T-helper 22 cell (primary cell): ENCODE measurements at places on chromosomes 5 and 9.
A peak's percentile ranks its signal among the peaks of the same experiment; 100 is the strongest.

GRCh38 chr5:138737494-138738265 is 15.5 kb upstream of the CTNNA1 start:
- no peak for DNase-seq

DNA sequence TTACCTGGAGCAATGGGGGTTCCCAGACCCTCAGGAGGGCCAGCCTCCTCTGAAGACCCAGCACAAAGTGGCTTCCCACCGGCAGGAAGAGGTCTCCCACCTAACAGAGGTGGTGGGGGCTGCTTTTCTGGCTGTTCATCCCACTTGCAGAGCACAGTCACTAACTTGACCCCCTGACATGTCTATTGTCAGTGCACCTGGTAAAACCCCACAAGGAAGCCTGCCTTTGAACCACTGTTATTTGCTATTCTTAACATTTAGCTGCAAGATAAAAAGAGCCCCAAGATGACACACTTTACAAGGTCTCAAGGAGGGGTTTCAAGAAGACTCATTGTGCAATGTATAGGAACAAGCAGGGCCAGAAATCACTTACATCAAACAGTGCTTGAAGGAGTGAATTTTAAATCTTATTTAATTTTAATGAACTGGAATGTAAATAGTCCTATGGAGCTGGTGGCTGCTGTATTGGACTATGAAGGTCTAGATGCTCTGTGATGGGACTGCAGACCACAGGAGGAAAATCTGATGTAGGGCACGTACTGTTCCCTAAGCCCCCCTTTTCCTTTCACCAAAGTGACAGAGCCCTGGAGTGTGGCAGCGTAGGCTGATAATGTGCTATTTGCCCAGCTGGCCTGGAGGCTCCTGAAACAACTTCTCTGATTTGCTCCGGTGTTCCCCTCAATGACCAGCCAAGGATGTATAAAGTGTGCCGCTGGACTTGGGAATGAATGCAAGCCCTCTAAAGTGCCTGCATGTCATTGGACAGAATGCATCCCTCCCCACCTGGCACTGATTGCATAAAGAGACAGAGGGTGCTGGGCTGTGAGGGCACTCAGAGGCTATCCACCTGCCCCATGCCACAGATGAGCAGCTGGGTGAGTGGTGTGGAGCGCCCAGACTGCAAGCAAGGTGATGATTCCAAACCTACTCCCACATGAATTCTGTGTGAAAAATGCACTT is 80.2 kb downstream of the PTPN3 start:
- DNase-seq = no peak

GRCh38 chr9:25716220-25716872 is 38.1 kb upstream of the TUSC1 start:
- DNase-seq = no peak

GRCh38 chr9:36842560-36843530 is 191.2 kb downstream of the PAX5 start:
- DNase-seq = no peak

- no peak for DNase-seq
These were observed 8.8 kb upstream of the SVEP1 start for GRCh38 chr9:110588296-110588695.

- no peak for DNase-seq
These were observed 48.2 kb downstream of the TGFBI start for GRCh38 chr5:136076881-136077445.

DNA sequence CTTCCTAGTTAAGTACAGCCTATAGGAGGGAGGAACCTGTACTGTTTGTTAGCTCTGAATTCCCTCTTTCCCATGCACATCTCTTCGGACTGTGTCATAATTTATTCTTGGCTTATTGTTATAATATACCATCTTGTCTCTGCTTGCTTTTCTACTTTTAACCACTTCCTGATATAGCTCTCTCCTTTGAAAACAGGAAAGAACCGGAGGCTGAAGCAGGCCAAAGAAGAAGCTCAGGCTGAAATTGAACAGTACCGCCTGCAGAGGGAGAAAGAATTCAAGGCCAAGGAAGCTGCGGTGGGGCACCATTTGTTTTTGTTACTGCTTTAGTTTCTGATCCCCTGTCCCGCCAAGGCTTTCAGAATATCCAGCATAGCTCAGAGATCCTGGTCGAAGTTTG is 4.8 kb downstream of the ATP6V1G1 start:
- DNase-seq = peak; percentile 42

DNA sequence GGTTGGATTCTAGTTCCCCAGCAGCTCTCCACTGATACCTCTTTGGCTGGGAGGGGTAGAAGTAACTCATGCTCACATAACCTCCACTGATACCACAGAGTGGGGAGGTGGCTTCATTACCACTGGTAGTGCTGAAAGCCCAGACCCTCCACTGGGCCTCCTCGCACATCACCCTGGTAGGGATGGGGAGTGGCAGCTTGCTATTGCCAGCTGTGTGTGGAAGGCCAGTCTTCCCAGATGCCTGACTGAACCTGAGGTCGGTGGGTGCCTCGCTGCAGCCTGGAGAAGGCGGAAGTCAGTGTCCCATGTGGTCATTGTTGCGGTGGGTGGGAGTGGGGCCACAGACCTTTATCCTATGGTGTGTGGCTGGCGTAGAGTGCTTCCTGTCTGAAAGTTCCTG is 138.0 kb downstream of the TAF11L14 start:
- no peak for DNase-seq

GRCh38 chr9:125984461-125984860 is 237.3 kb downstream of the PBX3 start:
- no peak for DNase-seq

GRCh38 chr9:110049699-110050450 is 158.1 kb downstream of the C9orf152 start:
- no peak for DNase-seq

- DNase-seq = no peak
These were observed 18.2 kb downstream of the VLDLR start for GRCh38 chr9:2639786-2640185.

DNA sequence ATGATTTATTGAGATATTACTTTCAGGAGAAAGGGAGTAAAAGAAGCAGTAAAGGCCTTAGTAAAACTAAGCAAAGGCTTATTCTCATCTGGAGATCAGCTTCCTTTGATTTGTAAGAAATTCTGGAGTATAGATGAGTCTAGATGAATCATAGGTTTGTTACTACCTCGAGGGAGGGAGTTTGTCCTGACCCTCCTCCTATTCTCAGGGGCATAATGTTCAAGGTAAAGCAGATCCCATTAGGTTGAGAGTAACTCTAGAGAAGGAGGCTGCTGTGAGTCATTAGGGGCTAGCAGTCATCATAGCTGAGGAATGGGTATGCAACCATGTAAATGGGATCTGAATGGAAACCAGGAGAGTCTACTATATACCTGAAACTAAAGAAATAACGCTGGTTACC is 155.5 kb upstream of the MOCS2 start:
- DNase-seq = no peak

DNA sequence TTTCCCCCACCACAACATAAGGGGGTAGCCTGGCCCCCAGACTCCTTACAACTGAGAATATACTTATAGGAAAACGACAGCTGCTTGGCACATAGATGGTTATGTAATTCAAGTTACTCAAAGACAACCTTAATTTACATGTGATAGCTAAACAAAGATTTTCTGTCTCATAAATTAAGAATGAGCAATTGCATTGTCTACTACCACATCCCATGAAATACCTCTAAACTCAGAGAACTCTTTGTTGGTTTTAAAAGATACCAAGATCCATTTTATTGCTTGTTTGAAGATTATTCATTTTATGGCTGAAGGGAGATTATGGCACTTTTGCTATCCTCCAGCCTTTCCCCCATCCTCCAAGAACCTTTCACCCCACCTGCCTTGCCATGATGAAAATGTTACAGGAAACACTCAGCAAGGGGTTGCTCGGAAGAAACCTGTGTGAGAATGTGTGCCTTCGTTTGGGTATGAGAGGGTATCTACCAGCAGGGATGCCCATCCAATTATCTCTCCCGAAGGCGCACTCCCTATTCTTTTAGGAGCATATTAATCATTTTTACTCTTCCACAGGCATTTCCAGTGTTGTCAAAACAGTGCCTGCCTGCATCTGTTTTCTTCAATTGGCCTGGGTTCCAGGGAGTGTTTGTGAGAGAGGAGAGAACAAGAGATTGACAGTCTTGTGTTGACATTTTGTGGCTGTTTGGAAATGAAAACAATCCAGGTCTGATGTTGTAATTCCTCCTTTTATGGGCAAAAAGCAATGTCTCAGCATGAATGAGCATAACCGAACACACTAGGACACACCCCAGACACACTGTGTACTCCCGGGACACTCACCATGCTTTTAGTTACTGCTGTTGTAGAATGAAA is 208.0 kb upstream of the ANKRD55 start:
- DNase-seq = no peak

DNA sequence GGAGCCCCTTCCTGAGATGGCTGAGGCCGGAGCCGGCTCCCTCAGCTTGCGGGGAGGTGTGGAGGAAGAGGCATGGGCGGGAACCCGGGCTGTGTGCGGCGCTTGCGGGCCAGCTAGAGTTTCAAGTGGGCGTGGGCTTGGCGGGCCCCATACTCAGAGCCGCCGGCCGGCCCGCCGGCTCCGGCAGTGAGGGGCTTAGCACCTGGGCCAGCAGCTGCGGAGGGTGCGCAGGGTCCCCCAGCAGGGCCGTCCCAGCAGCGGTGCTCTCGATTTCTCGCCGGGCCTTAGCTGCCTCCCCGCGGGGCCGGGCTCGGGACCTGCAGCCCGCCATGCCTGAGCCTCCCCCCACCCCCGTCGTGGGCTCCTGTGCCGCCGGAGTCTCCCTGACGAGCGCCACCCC is 67.9 kb upstream of the SLC28A3 start:
- no peak for DNase-seq

- no peak for DNase-seq
These were observed 51.4 kb upstream of the COL15A1 start for GRCh38 chr9:98892288-98892687.

DNA sequence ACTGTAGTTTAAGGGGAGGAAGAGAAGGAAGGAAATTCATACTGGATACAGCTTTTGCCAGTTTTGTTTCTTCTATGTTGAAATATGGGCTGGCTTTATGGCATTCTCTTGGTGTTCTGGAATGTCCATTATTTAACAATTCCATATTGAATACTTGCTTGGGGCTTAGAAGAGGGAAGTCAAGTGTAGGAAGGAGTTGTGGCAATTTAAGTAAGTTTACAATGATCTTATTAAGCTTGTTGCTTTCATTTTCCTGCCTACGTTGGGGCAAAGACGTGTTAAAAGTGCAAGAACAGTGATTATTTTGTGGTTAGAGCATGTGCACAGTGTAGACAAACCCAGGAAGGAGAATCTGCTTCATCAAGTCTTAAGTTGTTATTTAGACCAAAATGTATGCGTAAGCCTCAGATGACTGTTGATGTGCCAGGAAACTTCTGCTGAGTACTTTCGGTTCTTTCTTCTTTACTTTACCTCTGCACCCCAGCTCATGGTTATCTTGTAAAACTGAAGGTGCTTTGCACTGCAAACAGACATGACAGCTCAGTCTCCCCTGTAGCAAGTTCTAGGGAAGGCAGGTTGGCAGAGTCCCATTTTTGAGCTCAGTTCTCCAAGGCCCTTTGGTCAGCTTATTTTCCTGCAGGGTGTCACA is 75.8 kb downstream of the F2RL2 start:
- DNase-seq = peak; percentile 35

- DNase-seq = peak; percentile 41
These were observed 1.7 kb upstream of the PTGER4 start for GRCh38 chr5:40678026-40678425.

DNA sequence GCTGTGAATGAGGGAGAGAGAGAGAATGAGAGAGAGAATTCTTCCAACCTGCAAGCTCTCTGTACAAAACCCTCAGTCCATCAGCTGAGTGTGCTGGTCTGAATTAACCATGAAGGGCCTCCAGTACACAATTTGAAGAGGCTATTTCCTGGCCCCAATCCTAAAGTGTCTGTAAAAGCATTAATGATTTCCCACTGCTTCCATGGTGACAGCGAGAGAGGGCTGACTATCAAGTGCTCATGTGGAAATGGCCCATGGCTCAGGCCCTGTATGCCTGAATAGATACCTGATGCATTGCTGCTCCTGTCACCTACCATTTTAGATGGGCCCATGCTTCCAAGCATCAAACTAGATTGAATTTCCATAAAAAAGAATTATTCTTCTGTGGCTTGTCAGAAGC is 592.4 kb downstream of the KIF4B start:
- no peak for DNase-seq

- DNase-seq = no peak
These were observed 3.1 kb downstream of the LHX3 start for GRCh38 chr9:136201609-136202453.

- DNase-seq = no peak
These were observed 30.8 kb downstream of the DAB2IP start for GRCh38 chr9:121682201-121682600.

DNA sequence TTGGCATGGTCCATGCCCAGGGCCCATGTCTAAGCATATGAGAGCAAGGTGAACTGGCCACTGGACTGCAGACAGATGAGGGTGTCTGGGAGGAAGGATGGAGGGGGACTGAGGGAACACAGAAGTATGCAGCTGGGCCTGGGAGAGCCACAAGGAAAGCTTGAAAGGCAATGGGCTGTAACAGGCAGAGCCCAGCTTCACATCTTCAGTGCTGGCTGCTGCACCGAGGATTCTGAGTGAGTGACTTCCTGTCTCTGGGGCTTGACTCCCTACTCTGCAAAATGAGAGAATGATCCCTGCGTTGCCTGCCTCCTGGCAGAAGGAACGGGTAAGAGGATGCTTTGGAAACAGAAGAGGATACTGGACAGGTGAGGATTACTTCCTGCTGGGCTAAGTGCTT is 29.0 kb downstream of the COL15A1 start:
- no peak for DNase-seq

DNA sequence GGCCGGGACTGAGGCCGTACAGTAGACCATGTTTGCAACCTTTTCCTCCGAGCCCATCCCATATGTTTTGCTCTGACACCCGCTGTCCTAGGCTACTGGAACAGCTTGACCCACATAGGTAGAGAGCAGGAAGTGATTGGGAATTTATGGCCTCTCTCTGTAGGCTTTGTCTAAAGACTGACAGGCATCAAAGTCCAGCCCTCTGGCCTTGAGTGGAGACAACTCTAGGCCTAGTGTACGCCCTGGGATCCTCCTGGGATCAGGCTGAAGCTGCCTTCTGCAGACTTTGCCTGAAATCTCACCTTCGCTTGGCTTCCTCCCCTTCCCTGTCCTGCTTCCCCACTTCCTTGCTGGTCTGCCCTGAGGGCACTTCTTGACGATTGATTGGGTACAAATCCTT is 13.6 kb upstream of the AKNA start:
- DNase-seq = no peak
